Activated naive CD4-positive, alpha-beta T cell treated with anti-CD3 and anti-CD28 coated beads, Interleukin-2, amount 50 U/mL, for 72 hours (primary cell): ENCODE measurements at places on chromosomes 2 and 18. TPM values are rescaled to one million over a fixed set of nuclear protein-coding genes. Genes with fewer than 3 reads are reported as not detected.

The IL37 gene
- 0.32 TPM for total RNA-seq

DNA sequence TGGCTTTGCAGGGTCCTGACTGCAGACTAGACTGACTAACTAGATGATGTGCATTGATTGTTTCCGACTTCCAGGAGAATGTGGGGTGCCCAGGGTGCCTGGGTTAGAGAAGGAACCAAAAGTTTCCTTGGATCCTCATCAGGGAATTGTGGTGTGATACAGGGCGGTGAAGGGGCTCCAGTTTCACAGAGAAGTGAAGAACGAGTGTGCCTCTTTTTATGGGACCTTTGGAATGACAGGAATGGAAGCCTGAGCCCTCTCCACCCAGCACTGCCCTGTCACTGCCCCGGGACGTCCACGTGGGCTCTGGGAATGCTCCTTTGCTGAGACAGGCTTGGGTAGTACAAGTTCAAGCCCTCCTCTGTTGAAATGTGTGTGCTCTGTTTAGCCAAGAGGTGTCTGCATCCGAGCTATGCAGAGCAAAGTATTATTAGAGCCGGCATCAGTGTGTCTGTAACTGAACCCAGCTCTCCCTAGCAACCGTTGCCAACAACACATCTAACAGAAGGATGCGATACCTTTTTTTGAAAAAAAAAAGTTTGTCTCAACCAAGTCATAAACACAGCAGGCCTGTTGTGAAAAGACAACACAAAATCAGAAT, 183.6 kb downstream of the SMAD7 start:
- DNase-seq: no peak

- no peak for DNase-seq
These were observed 50.9 kb upstream of the MAPK4 start for GRCh38 chr18:50509012-50509411.

DNA sequence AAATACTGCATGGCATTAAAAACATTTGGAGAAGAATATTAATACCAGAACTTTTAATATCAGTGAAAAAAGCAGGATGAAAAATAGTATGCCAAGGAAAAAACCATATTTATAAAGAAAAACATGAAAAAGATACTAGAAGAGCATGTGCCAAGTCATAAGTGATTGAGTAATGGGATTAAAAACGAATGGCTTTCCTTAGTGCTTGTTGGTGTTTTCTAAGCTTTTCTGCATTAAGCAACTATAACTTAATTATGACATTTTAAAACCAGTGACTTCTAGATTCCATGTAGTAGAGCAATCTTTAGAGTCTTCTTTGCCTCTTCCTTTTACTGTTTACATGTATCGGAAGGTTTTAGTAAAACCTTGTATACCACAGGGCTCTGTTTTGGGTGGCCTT, 6.6 kb downstream of the MAPRE3 start:
- DNase-seq: no peak

GRCh38 chr2:46066116-46066515, 231.1 kb upstream of the EPAS1 start:
- DNase-seq: no peak

The SERPINB13 gene
- total RNA-seq: not detected

GRCh38 chr2:23636426-23636825, 251.4 kb downstream of the KLHL29 start:
- DNase-seq: no peak
